ENCODE measurements at places on chromosomes 2 and 18. TPM values are rescaled to one million over a fixed set of nuclear protein-coding genes. Genes with fewer than 3 reads are reported as not detected.

The B3GNT7 gene
- 14.3 TPM for total RNA-seq

GRCh38 chr18:58639751-58640427 lies 11.0 kb upstream of the ALPK2 start:
- peak; percentile 49 for DNase-seq

DNA sequence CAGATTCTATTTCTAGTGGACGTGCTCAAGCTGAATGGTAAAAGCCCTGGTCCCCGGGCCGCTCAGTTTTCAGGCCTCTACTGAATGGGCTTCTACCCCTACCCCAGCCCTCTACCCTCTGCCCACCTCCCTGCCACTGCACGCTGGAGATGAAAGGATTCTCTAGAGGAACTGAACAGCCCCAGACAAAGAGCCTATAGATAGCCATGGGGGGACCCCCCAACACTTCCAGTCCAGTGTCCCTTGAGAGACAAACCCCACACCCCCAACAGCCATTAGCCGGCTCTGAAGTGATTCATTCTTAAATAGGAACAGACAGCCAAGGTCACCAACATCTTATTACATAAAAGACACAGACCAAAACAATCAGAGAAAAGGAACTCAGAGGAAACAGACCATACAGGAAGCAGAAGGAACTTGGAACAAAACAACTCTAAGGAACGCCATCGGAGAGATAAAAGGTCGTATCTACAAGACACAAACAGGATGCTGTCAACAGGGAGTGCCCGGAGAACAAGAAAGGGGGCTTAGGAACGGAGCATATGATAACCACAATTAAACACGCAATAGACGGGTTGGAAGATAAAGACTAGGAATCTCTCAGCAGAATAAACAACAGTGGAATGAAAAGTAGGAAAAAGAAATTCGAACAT lies 23.5 kb downstream of the TMEM37 start:
- DNase-seq: no peak

DNA sequence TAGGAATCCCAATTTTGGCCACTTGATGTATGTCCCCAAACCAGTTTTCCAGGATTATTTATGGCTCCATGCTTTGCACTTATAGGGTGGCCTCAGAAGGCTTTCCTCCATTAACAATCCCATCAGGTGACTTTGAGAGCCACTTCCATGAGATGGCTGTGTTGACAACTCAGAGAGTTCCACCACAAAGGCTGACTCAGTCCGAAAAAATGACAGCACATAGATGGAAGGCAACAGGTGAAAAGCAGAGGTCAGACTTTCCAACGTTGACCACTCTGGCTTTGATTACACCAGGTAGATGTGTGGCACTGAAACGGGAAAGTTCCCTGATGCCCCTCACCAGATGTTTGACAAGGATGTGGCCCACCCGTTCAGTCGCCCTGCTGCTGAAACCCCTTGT lies 431.4 kb upstream of the TNP1 start:
- no peak for DNase-seq

The ASB18 gene
- not detected for total RNA-seq

- no peak for DNase-seq
These were observed 250.9 kb downstream of the IRS1 start for GRCh38 chr2:226548732-226549131.

The MROH2A gene
- total RNA-seq: not detected

The CCDC74B gene
- 1.4 TPM for total RNA-seq

DNA sequence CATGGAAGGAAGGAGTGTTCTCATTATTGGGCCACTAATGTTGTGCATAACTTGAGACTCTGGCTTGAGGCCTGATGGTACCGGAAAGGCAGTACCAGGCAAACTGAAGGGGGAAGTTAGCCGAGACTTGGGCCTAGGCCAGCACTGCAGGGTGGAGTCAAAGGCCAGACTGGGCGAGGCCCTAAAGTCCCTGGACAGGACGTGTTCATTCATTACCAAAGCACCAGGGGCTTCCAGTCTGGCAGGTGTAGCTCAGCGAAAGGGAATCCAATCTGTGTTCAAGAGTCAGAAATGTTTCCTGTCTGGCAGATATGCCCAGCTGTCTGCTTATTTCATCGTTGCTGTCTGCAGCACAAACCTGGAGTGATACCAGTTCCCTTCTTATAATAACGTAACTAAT lies 4.7 kb upstream of the ITSN2 start:
- DNase-seq: peak; percentile 67

DNA sequence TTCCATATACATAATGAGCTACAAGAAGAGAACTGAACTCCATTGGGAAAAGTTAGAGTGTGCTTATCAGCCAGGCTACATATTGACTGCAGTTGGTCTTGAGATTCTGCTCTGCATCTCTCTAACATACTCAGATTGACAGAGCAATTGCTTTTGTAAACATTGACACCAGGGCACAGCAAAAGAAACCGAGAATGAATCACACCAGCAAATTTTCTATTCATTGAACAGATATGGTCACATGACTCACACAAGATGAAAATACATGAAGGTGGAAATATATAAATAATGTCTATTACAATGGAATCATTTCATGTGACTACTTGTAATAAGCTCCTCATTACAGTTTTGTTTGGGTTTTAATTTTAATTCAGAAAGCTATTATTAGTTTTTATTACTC lies 691.9 kb upstream of the TMEFF2 start:
- DNase-seq: no peak

GRCh38 chr2:127884436-127884835 lies 1.3 kb downstream of the AMMECR1L start:
- DNase-seq: no peak

The SGPP2 gene
- total RNA-seq: 6.0 TPM

GRCh38 chr2:218508299-218508698 lies 59.9 kb downstream of the USP37 start:
- no peak for DNase-seq

The PIK3C3 gene
- total RNA-seq: 89.4 TPM

The SULT1C4 gene
- not detected for total RNA-seq

GRCh38 chr2:30188292-30188691 lies 41.5 kb downstream of the YPEL5 start:
- DNase-seq: peak; percentile 22

- DNase-seq: no peak
These were observed 55.6 kb downstream of the ITGB6 start for GRCh38 chr2:160144280-160144990.

The C2orf78 gene
- not detected for total RNA-seq

The TBC1D8 gene
- total RNA-seq: 15.7 TPM

- DNase-seq: no peak
These were observed 154.4 kb upstream of the EPAS1 start for GRCh38 chr2:46142546-46143428.

- no peak for DNase-seq
These were observed 137.6 kb downstream of the MYO1B start for GRCh38 chr2:191382801-191383200.

GRCh38 chr2:223306371-223306770 lies 254.4 kb downstream of the KCNE4 start:
- no peak for DNase-seq

The ALPP gene
- total RNA-seq: not detected

DNA sequence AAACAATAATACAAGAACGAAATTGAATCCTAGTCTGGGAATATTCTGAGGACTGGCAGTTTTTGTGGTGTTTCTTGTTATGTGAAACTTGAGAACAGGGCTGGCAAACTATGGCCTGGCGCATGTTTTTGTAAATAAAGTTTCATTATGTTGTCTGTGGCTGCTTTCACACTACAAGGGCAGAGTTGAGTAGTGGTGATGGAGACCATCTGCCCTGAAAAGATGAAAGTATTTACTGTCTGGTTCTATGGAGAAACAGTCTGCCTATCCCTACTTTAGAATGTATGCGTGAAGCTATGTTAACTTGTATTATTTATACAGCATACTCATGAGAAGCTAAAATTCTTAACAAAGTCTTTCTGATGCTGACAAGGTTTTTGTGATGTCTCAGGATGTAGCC lies 351.9 kb downstream of the LRRTM1 start:
- DNase-seq: no peak

- DNase-seq: no peak
These were observed 38.3 kb upstream of the SESTD1 start for GRCh38 chr2:179302764-179303571.

The ERFE gene
- total RNA-seq: 0.17 TPM

DNA sequence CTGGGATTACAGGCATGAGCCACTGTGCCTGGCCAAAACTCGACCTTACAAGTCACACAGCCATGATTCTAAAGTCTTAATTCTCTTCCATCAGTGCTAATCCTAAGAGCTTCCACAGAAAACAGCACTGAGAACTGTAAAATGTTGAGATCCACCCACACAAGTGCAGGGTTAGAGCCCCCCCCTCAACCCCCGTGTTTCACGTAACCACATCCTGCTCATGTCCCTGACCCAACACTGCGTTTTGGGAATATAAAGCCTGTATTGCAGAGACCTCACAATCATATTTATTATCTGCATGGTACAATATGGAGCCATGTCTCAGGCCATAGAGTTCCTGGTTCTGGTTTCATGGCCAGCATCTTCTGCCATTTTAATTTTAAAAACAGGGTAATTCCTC lies 110.8 kb downstream of the GBX2 start:
- DNase-seq: no peak

- DNase-seq: no peak
These were observed 5.1 kb upstream of the LANCL1 start for GRCh38 chr2:210481601-210482175.

The KCNG2 gene
- total RNA-seq: not detected

GRCh38 chr18:10927286-10927992 lies 221.9 kb downstream of the PIEZO2 start:
- no peak for DNase-seq

DNA sequence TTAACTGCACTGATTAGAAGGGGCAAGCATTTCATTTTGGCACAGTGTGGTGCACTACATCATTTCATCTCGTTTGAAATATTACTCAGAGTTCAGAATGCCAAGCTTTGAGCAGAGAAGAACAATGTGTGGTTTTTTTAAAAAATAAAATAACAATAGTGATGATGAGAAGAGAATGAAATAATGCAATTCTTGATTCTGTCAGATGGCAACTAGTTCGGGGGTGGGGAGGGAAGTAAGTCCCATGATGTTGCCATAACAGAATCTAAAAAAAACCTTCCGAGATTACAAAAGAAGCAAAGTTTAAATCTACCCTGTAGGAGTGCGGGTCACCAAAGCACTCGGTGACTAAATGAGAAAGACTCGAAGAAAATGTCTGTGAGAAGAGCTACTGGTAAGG lies 490.4 kb downstream of the NR4A2 start:
- no peak for DNase-seq

Measured in B cell (primary cell).